ENCODE measurements at places on chromosomes 1 and 21.

DNA sequence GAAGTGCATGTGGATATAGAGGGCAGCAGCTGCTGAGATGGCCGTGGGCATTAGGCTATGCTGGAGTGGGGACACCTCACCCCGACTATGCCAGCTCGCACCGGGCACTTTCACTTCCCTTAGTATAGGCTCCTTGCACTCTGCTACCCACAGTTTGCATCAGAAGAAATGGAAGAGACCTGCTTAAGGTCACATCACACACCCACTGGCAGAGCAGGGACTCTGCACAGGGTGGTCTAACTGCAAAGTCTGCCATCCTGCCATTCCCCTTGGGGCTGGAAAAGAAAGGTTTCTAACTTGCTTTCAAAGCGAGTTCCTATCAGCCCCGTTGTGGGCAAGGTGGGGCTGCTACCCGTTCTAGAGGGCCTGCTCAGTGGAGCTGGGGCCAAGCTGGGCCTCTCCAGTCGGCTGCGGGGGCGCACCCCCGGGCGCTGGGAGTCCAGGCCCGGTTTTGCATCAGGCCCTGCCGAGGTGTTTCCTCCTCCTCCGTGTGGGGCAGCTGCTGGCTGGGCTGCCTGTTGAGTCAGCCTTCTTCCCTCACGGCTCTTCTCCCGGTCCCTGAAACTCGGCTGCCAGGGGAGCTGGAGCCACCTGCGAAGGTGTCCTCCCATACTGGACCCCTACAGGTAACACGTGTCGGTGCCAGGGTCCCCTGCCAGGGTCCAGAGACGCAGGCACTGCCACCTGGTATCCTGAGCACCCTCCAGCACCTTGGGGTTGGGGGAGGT is at the start of gene SYTL1:
TSS of gene SYTL1 (plus strand) at position 498 of the 728 bp plus-strand sequence. CDS start 3,313 bp downstream, outside the sequence.
- DNase-seq = peak; percentile 90

DNA sequence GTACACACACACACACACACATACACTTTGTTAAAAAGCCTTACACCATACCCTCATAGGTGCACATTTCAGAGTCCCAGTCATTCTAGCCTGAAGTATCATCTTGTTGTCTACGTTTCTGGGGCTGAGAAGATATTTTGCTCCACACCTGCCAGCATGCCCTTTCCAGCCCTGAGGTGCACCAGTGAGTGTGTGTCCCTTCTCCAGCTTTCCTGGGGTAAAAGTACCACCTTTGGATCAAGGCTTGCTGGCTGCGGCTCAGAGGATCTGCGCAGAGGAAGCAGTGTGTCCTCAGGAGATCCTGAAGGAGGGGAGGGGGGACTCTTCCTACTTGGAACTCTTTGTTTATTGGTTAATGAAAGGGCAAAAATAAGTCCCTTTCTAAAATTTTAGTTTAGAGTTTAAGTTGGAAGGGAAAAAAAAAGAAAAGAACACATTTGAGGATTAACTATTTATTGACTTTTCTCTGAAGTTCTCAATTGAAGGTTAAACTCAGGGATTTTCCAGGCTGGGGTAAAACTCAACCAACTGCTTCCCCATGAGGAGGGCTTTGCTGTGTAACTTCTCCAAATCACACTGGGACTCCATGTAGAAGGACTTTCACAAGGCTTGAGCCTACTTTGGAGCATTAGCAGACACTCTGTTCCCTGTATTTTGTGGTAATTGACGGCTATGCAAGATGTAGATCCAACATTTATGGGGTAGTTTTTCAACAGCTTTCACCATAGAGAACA is 200.3 kb upstream of the SGIP1 start:
- DNase-seq = peak; percentile 73

- DNase-seq = no peak
These were observed 10.2 kb downstream of the C1orf216 start for GRCh38 chr1:35708441-35708921.

DNA sequence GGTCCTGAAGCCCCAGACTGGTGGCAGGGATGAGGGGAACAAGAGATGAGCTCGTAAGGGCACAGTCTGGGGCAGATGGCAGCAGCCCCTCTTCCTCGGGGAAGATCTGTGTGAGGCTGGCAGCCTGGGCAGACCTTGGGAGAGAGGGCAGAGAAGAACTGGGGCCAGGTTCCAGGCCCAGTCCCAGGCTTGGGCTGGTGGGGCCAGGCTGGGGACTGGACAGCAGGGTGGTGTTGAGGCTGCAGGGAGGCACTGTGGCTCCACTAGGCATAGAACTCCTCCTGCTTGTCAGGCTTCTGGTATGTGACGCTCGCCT is 35.7 kb downstream of the SDC3 start:
- DNase-seq = no peak

GRCh38 chr1:15952317-15953258 is 23.3 kb downstream of the ZBTB17 start:
- DNase-seq = peak; percentile 77

- no peak for DNase-seq
These were observed 60.0 kb downstream of the TCP10L start for GRCh38 chr21:32525282-32525681.

GRCh38 chr1:167120899-167121298 is 27.0 kb downstream of the STYXL2 start:
- peak; percentile 65 for DNase-seq

- DNase-seq = no peak
These were observed 11.4 kb downstream of the PADI3 start for GRCh38 chr1:17260264-17260663.

GRCh38 chr1:147168626-147169058 is 3.6 kb downstream of the PRKAB2 start:
- DNase-seq = no peak

GRCh38 chr1:22930240-22930912 is 42.3 kb downstream of the LACTBL1 start:
- DNase-seq = peak; percentile 65

- no peak for DNase-seq
These were observed 2.8 kb upstream of the SPSB1 start for GRCh38 chr1:9289711-9290485.

GRCh38 chr1:21756393-21757089 is 26.4 kb downstream of the USP48 start:
- no peak for DNase-seq

DNA sequence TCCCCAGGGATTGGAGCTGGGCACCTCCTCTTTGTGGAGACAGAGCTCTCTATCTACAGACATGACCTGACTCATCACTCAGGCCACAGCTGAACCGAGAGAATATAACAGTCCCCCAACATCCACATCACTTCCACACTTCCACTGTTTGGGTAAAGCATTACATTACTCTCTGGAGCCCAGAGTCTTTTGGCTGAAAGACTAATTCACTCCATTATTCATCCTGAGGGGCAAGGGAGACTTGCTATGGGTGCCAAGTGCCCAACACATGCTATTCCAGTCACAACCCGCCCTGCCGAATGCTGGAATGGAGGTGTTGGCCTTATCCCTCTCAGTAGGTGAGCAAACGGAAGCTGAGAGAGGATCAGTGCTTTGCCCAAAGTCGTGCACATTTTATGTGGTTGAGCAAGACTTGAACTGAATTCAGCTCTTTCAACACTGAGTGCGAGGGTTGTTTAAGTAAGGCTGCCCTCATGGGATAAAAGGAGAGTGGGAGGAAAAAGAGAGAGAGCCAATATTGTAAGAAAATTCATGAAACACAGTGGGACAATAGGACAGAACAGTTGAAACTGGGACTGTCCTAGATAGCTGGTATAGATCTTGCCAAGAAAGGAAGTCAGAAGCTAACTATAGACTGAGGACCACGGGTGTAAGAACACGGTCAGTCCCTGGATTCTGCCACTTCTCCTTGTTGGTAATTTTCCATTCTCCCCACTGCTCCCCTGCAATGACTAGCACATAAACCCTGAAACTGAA is 13.5 kb upstream of the CHI3L1 start:
- no peak for DNase-seq

DNA sequence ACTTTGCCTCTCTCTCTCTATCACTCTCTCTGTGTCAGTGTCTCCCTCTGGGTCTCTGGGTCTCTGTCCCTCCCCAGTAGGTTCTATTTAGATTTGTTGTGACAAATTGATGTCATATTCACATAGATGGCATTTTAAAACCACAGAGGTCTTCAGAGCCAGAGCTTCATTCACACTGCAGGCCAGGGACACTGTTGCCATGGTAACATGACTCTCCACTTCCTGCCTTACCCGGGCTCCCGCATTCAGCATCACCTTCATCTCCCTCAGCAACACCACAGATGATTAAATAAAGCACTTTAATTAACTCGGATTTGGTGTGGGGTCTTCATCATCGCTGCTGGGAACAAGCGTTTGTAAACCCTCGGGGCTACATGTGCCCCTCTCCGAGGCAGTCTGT is 132.6 kb downstream of the ETS2 start:
- DNase-seq = peak; percentile 85

DNA sequence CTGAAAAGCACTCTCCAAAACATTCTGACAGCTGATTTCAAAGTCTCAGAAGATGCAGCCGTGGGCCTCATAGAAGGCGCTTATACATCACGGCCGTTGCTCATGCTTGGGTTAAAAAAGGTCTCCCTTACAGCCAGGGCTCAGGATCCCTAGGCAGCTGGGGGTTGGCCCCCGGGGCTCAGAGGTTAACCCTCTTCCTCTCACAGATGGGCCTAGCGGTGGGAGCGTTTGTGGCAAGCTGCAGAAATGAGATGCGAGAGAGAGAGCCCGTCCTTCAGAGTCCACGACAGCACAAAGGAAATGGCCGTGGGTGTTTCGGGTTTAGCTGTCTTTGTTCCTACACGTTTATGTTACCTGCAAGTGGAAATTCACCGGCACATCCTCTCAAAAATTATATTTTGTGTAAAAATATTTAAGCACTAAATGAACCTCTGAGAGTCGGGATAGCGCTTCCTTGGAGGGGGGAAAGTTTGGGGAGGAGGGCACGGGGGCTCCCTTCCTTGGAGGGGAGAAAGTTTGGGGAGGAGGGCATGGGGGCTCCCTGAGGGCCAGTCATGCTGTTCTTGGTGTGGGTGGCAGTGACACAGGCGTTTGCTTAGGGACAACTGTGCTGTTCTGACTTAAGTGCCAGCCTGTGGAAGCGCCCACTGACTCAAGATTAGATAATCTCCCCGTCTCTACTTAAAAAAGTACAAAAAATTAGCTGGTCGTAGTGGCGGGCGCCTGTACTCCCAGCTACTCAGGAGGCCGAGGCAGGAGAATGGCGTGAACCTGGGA is 20.5 kb upstream of the PRDM15 start:
- peak; percentile 76 for DNase-seq

DNA sequence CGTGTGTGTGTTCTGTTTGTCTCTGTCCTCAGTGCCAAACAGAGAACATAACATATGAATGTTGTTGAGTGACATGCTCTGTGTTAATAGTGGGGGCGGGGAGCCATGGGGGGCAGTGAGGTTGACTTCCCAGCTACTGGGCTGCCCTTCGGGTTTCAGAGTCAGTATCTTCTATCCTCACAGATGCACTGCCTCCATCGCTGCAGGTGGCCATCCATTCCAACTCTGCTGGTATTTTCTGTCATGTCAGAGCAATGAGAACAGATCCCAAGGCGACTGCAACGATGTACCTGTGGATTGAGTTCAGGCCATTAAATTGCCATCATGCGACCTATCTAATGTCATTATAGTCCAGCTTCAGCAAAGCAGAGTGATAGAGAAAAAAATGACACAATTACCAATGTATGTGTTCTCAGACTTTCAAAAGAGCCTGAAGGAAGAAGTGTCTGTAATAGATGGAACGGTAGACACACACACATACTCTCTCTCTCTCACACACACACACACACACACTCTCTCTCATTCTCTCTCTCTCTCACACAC is 418.5 kb downstream of the RWDD3 start:
- DNase-seq = no peak

GRCh38 chr1:53023546-53023945 is 38.5 kb upstream of the PODN start:
- no peak for DNase-seq

DNA sequence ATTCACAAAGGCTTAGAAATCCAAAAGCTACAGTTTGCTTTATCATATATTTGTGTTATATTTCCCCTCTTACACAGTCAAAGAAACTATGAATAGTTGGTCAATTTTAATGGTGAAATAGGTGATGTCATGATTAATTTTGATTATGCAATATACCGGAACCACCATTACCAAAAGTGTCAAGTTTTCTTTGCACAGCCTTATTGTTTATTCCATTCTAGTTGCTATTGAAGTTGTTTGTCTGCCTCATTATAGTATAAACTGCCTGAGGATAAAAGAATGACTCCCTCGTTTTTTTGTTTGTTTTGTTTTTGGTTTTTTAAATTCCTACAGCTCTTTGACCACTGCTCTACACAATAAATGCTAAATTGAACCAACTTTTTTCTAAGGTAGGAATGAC is 690.6 kb upstream of the ZP4 start:
- no peak for DNase-seq

DNA sequence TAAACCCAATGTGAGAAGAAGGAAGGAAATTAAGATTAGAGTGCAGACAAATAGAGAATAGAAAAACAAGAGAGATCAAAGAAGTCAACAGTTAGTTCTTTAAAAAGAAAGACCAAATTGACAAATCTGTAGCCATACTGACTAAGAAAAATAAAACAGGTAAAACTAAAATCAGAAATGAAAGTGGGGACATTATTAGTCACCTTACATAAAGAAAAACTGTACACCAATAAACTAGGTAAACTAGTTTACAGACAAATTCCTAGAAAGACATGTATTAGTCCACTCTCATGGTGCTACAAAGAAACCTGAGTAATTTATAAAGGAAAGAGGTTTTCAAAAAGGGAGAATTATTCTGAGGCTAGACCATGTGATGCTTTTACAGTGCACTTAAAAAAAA is 22.3 kb downstream of the BLZF1 start:
- no peak for DNase-seq

GRCh38 chr1:116577759-116578314 is 7.0 kb upstream of the CD58 start:
- DNase-seq = no peak

- DNase-seq = no peak
These were observed 323.0 kb upstream of the USP25 start for GRCh38 chr21:15406791-15407190.

DNA sequence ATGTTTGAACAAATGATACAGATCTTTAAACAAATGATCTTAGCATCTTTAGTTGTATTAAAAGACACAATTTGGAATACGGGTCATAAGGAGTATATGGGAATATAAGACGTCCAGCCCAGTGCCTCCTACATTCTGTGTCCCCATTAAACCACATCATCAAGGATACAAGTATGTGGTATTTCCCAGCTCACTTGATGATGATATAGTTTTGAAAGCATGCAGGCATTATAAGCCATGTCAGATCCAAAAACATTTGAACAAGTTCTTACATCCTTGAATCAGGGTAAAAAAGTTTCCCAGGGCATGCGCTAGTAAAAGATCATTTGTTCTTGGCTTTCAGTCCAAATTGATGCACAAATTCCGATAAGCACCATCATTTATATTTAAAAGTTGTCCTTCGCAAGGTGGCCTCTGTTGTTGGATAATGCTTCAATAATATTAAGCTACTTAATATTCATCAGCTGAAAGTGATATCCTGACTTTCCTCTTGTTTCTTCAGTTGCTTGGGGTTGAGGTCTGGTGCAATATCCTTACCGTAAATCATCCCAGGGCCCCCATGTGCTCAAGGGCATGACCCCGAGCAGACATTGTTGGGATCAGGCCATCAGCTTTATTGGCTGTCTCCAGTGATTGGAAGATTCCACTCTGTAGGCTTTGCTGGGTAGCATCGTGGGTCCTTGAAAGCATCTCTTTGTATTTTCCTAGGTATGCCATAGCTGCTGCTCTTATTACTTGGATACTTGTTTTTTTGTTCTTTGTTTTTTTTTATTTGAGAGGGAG is 61.8 kb downstream of the CENPF start:
- DNase-seq = no peak
